ENCODE measurements at places on chromosomes 3 and 15.
A peak's percentile ranks its signal among the peaks of the same experiment; 100 is the strongest.

GRCh38 chr3:161333696-161334095 lies 37.6 kb downstream of the SPTSSB start:
- DNase-seq: no peak

DNA sequence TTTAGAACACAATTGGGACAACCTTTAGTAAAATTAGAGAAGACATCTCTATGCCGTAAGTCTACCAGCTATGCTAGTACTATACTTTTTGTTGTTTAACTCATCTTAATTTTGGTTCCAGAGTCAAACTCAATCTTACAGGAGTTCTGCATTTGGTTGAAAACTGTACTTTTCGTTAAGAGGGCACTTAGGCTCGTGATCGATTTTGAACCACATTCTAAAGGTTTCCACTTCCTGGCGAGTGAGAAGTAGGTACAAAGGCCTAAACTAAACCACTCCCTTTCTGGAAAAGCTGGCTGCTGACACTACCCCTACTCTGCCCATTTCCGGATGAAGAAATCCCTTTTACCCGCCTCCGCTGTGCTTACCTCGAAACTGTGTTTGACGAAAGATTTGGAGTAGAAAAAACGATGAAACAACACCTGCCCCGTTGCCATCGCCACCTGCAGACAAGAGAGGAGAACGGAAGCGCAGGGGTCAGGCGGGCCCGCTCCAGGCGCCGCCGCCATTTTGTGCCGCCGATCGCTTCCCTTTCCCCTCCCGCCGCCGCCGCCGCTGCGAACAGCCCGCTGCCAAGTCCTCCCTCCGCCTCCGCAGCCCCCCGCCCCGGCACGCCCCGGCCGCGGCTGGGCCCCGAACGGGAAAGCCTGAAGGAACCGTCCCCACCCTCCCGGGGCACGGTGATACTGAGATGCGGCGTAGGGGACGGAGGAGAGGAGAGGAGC lies 748 bp downstream of the CCNL1 start:
- peak; percentile 73 for DNase-seq

DNA sequence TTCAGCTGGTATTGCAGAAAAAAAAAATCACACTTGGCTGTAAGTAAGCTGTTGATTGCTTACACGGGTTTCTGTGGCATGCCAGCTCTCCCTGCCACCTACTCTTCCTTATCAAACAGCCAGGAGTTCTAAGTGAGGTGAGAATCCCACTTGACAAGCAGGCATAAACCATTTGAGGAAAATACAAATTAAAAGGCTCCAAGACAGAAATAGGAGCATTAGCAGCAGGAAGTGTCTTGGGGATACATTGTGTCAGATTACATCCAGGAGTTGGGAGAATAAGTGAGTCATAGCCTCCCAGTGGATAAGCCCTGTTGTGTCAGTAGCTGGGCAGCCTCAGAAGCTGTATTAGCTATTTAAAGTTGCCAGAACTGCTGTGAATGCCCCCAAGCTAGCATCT lies 256.0 kb downstream of the CNTN4 start:
- no peak for DNase-seq

- no peak for DNase-seq
Measured at GRCh38 chr15:77644543-77645247, 12.0 kb upstream of the LINGO1 start.

DNA sequence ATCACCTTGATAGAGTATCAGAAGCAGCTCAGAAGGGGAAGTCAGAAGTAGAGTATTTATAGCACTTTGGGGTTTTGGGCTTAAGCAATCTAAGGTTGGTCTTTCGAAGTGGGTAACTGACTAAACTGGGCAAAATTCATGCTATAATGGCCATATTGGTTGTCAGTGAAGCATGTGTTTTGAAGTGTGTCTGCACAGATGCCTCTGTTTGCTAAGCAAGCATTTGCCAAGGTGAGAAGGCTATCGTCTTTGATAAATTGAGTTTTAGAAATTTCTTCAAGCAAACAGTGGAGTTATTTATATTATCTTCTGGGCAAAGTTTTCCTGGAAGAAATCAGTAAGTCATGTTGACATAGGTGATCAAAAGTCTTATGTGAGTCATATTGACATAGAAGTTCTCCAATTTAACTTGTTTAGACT lies 412.8 kb upstream of the TGFBR2 start:
- DNase-seq: no peak

- no peak for DNase-seq
Measured at GRCh38 chr3:149021830-149022229, 30.5 kb downstream of the GYG1 start.

DNA sequence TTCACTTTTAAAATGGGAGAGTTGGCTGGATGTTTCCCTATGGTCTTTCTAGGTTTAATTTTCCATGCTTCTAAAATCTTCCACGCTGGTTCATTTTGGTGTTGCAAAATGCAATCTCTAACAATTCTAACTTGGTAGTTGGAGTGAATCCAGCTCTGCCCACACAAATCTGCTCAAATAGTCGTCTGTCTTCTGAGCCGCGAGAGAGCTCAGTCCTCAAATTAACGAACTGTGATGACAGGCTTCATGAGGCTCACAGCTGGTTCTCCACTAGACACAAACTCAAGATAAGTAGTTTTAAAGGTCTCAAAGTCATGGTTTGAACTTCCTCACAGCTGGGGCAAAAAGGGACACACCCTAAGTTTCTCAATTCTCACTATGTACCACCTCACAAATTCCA lies 178.6 kb upstream of the LYSMD4 start:
- no peak for DNase-seq

- DNase-seq: no peak
Measured at GRCh38 chr3:41346698-41347270, 147.5 kb downstream of the CTNNB1 start.

GRCh38 chr3:145807990-145808389 lies 353.0 kb downstream of the PLOD2 start:
- no peak for DNase-seq

- DNase-seq: no peak
Measured at GRCh38 chr15:67127331-67127664, 61.9 kb downstream of the SMAD3 start.

DNA sequence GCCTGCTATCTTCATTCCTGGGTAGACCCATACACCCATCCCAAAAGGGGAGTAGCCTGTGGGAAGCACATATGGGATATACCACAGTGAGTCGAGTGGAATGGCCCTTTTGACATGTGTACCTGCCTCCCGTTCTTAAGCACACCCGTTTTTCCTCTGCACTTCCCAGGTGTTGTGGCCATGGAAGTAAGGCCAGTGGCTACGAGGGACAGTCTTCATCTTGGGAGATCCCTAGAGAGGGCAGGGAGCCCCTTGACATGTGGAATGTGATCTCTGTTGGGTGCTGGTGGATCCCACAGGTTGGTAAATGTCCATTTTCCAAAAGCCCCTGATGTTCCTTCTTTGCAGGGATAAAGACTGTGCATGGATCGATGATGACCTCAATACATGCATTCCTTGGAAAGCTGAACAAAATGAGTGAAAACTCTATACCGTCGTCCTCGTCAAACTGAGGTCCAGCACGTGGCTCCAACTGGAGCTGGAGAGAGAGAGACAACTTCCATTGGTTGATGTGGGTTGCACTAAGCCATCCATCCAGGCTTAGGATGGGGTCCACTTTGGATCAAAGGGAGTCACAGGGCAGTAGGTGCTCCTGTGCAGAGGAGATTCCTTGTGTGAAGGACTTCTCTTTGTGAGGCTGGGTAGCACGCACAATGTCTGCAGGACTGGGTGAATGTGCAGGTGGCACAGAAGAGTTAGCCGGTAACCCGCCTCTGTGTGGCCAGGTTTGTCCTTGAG lies 136.8 kb downstream of the SNRPN start:
- no peak for DNase-seq

GRCh38 chr3:154764856-154765640 lies 315.1 kb upstream of the MME start:
- no peak for DNase-seq

DNA sequence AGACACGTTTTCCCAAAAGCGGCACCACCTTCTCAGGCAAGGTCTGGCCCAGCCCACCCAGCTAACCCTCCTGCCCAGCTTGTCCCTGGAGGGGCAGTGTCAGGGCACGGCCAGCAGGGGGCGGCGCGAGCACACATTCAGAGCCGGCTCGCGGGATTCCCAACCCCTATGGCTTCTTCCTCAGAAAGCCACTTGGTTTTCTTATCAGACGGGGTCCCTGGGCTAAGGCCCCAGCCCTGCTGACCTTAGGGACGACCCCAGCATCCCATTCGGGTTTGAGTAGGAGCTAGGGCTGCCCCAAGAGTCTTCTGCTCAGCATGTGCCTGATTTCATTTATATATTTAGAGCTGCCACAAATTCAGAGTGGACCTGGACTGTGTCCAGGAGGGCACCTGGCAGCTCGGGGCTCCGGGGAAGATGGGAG lies 14.5 kb downstream of the RLBP1 start:
- peak; percentile 36 for DNase-seq

DNA sequence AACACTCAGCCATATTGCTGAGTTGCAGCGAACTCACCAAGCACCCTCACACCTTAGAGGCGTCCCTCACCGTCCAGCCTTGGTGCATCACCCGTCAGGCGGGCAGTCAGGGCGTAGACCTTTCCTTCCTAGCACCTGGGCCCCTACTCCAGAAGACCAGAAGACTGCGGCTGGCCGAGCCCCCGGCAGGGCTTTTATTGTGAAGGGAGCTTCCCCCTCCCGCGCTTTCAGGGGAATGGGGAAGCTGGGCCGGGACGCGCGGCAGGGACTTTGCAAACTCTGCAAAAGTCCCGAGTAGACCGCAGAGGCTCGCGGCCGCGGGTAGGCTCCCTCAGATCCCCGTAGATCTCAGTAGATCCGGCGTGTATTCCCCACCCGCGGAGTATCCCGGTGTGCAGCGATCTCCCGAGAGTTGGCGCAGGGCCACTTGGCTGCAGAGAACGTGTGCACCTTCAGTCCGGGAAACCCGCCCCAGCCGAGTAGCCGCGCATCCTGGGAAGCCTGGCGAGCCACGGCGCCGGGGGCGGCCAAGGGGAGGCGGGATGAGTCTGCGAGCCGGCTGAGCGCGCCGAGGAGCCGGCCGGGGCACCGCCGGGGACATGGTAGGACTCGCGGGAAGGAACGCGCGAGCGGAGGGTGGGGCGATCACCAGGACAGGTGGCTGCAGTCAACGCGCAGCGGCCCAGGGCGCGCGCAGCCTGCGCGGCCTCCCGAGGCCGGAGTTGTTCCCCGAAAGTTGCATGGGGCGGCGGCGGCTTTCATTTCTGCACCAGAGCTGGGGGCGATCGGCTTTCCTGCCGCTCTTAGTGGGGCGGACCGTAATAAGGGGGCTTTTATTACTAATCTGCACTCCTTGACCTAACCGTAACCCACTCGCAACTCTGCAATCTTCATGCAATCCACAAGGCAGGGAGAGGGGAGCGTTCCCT lies at the start of gene GASK1A:
Gene GASK1A (plus strand): TSS at position 268 of the 929 bp plus-strand sequence. CDS start 332 bp downstream, at position 600.
- DNase-seq: no peak

GRCh38 chr15:96359616-96360521 lies 29.4 kb downstream of the NR2F2 start:
- DNase-seq: no peak

DNA sequence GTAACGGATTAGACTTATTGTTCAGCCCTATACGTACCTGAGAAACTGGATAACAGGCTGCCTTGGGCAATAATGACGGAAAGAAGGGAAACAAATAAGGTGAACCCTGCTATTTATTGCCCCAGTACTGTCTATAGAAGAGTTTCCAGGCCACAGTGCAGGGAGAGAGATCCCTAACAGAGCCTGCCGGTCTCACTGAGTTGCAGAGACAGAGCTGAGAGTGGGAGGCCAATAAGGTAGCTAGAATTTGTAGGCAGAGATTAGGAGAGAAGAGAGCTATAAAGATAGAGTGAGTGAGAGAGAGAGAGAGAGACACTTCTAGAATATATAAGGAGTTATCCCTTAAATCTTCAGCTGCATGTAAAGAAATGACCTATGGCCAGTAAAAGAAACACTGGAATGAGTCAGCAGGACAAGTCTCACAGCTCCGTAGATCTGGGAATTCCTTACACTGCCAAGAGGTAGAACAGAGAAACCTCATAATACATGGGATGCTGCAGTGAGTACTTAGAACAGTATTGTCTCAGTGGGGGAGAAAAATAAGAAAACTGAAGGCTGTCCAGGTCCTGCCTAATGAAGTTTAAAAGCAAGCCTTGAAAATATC lies 51.8 kb downstream of the ST3GAL6 start:
- no peak for DNase-seq

GRCh38 chr3:40088527-40089170 lies 220.9 kb upstream of the EIF1B start:
- DNase-seq: no peak

GRCh38 chr3:42314411-42314810 lies 48.4 kb upstream of the CCK start:
- no peak for DNase-seq

DNA sequence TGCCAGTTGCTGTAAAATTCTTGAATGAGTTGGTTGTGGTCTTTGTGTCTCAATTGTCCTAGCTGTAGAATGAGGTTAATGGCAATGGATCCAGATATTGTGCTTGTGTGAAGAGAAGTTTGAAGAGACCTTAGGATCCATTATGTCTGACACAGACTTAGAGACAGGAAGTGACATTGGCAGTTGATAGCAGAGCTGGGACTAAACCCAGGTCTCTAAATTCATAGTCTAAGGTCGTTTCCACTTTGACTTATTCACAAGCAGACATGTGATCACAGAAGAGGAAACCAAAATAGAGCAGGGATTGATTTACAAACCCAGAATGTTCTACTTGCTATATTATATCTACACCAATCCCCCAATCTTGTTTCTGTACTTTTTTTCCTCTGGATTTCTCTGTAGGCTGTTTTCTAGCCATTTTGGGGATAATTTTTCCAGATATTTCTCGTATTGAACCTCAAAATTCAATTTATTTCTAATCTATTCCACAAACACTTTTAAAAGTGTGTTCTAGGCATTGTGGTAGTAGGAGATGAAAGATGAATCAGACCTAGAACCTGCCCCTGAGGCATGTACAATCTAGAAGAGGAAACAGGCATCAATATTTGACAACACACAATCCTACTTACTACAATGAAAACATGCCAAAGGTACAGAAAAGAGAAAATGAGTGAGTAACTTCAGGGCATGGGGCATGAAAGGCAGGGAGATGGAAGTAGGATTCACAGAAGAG lies 123.3 kb downstream of the NFKBIZ start:
- no peak for DNase-seq

GRCh38 chr3:85737846-85738245 lies 779.1 kb downstream of the CADM2 start:
- DNase-seq: no peak

DNA sequence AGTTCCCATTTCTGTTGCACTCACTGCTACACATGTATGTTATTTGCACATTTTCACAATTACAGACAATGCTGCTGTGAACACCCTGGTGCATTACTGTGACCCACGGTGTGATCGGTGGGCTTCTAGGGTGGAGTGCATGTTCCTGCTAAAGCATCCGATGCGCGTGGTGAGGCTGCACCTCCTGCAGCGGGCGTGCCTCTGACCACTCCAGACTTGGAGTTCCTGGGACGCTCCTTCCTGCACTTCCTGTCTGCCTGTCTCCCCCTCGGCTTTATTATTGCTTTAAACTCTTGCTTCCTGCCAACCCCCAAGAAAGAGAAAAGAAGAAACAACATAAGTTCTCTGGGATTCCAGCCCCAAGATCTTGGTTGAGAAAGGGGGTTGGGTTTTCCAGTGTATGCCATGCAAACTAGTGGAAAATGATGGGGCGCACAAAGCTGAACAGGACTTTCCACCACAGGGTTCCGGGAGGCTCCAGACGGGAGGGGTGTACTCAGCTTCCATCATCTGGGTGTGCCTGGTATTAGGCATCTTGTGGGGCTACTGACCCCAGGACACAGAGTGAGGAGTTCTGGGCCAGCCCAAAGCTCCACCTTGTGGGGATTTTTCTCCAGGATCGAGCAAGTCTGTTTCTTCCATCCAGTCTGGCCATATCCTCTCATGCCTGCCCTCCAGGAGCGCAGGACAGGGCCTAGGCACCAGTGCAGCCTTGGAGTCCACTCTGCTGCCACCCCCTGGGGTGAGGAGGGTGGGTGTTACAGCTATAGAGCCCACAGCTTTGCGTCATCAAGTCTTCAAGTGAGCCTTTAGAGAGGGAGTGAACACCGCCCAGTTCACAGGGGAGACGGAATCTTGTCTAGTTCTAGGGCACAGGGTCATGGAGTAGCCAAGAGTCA lies 11.2 kb downstream of the RPL32 start:
- no peak for DNase-seq
